AG08395 (cell line): ENCODE measurements at places on chromosomes 5 and 9.

- no peak for DNase-seq
These were observed 17.5 kb downstream of the ABO start for GRCh38 chr9:133257465-133257956.

GRCh38 chr9:33065157-33066076 is 11.1 kb downstream of the SMU1 start:
- DNase-seq: no peak

GRCh38 chr5:38835887-38836286 is 9.9 kb upstream of the OSMR start:
- no peak for DNase-seq

- DNase-seq: peak; percentile 90
These were observed 289.4 kb downstream of the EFNA5 start for GRCh38 chr5:107381189-107381856.

- DNase-seq: no peak
These were observed 29.3 kb downstream of the ATP6V0E1 start for GRCh38 chr5:173012882-173013281.

DNA sequence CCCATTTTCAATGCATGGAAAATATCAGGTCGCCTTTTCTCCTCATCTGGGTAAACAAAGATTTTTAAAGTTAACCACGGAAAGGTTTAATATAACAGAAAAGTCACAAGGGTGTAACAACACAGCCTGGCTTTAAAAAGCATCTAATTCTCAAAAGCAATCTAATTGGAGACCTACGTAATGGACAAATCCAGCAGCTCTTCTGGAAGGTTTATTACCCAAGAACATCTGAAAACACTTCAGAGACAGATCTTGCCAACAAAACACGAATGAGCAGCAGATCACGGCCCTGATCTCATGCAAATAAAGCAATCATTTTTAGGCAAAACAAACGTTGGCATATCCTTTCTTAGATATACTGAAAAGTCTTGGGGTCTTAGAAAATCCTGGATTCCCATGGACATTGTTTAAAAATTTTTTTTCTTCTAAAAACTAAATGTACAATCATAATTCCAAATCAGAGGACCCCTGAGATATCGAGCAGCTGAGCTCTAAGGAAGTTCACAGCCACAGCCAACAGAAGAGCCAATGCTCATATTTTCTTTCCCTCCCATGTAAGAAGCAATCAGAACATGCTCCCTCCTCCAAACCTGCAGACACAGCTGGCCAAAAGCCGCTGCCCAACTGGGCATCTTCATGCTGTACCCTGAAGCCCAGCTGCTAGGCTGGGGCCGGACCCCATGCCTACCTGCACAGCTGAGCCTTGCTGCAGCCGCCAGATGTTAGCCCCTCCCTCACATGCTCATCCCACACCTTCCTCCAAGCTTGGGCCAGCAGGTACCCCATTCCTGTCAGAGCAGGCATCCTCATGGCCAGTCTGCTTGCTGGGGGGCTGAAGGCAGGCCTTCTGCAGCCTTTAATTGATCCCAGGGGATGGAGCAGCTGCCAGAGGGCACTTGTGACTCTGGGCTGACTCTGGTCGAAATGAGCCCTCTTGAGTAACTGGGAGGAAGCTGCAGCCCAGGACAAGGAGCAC is 11.2 kb downstream of the ANKS6 start:
- no peak for DNase-seq

GRCh38 chr9:132590318-132591182 is 8.1 kb downstream of the BARHL1 start:
- DNase-seq: no peak

- no peak for DNase-seq
These were observed 717.1 kb upstream of the ZNF608 start for GRCh38 chr5:125463466-125464092.

DNA sequence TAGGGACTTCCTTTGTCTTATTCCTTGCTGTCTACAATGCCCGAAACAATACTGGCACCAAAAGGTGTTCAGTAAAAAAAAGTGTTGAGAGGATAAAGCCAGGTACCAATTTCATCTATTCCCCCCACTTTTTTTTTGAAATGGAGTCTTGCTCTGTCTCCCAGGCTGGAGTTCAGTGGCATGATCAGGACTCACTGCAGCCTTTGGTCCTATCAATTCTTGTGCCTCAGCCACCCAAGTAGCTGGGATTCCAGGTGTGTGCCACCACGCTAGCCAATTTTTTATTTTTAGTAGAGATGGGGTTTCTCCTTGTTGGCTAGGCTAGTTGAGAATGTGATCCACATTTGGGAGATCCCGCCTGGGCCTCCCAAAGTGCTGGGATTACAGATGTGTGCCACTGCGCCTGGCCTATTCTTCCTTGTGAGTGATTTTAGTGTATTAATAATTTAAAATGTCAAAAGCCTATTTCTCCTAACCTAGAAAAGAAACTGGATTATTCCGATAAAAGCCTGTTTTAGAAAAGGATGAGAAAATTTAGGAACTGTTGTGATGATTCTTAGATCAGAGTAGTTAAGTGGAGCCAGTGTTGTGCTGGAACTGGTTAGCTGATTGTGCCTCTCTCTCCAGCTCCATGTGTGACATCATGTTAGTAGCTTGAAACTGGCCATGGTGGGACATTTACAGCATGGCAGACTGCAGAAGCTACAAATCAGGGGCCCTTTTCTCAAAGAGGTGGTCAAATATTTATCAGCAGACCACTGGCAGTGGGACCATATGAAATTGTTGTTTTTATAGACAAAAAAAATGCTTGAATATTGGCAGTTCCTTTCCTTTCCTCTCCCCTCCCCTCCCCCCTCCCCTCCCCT is 14.3 kb downstream of the CDC42SE2 start:
- DNase-seq: no peak

DNA sequence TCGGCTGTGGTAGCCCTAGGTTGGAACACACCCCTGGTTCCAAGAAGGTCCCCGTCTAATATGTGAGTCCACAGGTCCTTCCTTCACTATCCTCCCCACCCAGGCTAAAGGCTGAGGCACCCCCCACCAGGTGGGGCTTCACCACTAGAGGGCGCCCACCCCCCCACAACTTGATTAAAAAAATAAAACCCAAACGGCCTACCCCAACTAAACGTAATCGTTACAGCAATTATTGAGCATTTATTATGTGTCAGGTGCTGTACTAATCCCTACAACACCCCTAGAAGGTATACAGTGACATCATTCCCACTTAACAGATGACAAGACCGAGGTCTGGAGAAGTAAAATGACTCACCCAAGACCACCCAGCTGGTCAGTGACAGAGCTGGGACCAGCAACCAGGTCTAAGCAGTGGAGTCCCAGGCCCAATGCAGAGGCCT is 65.0 kb downstream of the FGF18 start:
- peak; percentile 61 for DNase-seq
